ENCODE measurements at places on chromosomes 5 and 9.
A peak's percentile ranks its signal among the peaks of the same experiment; 100 is the strongest.

- DNase-seq, result no peak
Measured at GRCh38 chr5:96049398-96050272, 88.0 kb upstream of the ELL2 start.

GRCh38 chr5:137887831-137888230 is 1.4 kb upstream of the PKD2L2 start:
- no peak for DNase-seq

GRCh38 chr9:83570359-83570758 is 32.2 kb upstream of the FRMD3 start:
- no peak for DNase-seq

DNA sequence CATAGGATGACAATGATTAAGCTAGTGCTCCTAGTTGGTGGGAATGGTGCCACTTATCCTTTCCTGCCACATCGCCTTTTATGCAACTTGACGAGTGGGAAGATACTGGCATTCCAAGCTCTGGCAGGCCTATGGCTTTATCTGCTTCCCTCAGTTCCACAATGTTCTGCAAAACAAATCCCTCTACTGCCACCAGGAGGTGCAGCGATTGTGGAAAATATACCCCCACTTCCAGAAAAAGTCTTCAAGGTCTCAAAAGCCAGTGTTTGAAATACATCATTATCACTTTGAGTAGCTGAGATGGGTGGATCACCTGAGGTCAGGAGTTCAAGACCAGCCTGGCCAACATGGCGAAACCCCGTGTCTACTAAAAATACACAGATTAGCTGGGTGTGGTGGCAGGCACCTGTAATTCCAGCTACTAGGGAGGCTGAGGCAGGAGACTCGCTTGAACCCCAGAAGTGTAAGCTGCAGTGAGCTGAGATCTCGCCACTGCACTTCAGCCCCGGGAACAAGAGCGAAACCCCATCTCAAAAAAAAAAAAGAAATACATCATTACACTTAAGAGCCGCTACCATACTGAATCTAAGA is 3.4 kb downstream of the CLINT1 start:
- DNase-seq, result no peak

- no peak for DNase-seq
Measured at GRCh38 chr5:147901599-147902039, 4.7 kb downstream of the C5orf46 start.

DNA sequence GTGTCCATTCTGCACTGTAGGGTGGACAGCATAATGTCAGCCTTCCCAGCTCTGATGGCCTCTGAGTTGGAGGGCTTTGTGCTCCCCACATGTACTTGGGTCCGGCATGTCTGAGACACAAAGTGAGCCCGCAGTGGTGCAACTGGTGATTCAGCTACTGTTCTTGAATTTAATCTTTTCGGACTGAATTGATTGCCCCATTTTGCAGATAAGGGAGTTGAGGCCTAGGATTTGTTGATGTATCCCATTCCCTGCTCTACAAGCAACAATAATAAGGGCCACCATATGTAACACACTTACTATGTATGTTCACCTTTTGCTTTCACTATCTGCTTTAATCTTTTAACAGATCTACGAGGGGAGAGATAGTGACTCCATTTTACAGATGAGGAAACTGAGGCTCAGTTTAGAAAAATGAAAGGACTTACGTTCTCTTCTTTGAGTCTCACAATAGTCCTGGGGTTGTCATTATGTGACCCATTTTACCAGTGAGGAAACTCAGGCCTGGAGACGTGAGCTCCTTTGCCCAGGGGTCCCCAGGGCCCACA is 4.5 kb downstream of the GSN start:
- DNase-seq, result no peak

DNA sequence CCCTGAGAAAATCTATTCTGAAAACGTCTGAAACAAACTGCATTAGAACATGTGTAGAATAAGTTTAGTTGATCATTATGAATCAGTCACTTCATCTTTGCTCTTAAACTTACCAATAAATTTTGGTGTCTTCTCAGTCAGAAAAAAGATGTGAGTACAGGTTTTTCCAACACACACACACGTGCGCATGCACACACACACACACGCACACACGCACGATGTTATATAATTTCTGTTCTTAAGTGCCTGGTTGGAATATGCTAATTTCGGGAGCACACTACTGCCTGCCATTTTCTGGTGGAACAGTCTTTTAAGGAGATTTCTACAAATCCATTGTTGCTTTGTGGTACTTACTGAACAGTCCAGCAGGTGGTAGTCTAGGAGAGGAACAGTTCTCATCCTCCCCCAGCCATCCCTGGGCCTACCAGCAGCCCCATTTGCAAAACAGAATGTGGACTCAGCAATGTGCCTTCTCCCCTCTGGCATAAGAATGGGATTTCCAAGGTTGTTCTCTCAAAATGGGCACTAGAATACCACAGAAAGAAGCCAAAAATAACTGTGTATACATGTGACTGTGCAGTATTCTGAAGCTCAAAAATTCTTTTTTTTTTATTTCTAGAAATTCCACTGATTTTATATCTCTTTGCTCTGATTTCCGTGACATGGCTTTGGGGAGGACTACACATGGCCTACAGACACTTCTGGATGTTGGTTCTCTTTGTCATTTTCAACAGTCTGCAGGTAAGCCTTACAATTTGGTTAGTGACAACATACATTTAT is 281.3 kb downstream of the ARRDC3 start:
- peak; percentile 14 for DNase-seq

- peak; percentile 17 for DNase-seq
Measured at GRCh38 chr9:93017621-93018020, 40.9 kb upstream of the SUSD3 start.

GRCh38 chr9:113957821-113958341 is 81.8 kb downstream of the ZNF618 start:
- DNase-seq, result no peak

Measured in CD4-positive, alpha-beta T cell (primary cell).